ENCODE measurements at places on chromosomes 5 and 9.
A peak's percentile ranks its signal among the peaks of the same experiment; 100 is the strongest.

GRCh38 chr5:169626779-169627178, 10.3 kb upstream of the DOCK2 start:
- DNase-seq = no peak

DNA sequence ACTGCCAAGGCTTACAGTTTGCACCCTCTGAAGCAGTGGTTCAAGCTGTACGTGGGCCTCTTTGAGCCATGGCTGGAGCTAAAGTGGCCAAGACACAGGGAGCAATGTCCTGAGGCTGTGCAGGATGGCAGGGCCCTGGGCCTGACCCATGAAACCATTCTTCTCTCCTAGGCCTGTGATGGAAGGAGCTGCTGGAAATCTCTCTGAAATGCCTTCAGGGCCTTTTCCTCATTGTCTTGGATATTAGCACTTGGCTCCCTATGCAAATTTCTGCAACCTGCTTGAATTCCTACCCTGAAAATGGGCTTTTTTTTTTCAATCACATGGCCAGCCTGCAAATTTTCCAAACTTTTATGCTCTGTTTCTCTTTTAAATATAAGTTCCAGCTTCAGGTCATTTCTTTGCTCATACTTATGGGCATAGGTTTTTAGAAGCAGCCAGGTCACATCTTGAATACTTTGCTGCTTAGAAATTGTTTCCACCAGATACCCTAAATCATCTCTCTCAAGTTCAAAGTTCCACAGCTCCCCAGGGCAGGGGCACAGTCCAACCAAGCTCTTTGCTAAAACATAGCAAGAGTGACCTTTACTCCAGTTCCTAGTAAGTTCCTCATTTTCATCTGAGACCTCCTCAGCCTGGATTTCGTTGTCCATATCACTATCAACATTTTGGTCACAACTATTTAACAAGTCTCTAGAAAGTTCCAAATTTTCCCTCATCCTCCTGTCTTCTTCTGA, 138.3 kb downstream of the OSTF1 start:
- no peak for DNase-seq

- peak; percentile 71 for DNase-seq
Measured at GRCh38 chr9:85716031-85716877, 25.5 kb downstream of the AGTPBP1 start.

DNA sequence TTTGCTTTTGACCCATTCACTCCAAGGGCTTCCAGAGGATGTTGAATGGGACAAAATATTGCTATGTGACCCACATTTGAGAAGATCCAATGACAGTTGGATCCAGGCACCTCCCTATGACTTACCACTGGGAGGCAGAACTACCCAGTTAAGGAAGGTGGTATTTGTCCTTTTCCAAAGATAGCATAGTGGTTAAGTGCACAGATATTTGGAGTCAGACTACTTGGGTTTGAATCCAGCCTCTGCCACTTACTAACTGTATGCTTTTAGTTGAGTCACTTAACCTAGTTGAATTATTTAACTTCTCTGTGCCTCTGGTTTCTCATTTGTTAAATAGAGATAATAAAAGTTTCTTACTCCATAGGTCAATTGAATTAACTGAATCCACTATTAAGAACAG, 74.5 kb upstream of the PALM2AKAP2 start:
- DNase-seq = no peak

DNA sequence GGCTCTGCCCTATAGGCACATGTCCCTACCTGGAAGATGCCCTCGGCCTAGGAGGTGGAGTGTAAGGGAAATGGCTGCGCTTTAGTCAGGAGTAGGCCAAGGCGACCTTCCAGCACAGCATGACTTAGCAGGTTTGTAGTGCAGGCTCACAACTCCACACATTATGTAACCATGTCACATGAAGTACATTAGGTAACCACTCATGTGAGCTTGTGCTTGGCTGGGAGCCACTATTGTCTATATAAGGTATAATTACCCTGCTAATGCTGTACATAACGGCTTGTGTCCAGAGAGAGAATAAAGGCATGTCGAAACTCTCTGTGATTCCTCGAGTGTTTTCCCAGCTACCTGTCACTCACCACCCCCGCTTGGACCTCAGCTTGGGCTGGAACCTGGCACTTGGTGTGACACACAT, 74.9 kb downstream of the CAMK4 start:
- peak; percentile 11 for DNase-seq

- DNase-seq = no peak
Measured at GRCh38 chr9:128008171-128008570, 27.4 kb upstream of the EEIG1 start.

DNA sequence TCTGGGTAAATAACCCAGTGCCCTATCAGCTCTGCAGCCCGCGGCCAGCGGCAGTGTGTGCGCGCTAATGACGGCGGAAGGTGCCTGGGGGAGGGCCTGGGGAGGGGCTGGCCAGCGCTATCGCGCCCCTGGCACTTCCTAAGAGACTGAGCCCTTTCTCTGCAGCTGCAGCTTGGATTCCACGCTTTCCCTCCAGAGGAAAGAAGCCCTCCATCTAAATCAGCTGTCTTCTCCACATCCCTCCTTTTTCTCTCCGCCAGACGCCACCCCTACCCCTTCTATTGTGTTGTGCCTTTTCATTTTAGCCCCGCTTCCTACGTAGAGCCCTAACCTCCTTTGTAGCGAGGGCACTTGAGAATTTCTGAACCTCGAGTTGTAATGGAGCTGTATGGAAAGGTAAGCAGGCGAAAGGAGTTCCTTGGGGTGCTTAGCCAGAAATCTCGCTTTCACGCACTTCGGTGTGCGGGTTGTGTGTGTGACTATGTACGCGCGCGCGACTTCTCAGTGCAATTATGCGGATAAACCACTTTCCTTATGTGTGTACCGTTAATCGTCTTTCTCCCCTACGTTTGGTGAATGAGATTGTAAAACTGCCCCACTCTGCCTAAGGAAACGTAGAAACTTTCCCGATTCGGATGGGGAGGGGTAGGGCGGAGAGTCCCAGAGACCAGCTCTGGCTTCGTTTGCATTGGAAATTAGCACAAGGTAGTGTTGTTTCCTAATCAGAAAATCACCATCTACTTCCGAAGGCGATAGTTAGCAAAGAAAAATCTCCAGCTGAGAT, 664 bp upstream of the RAB3C start:
- DNase-seq = peak; percentile 42

DNA sequence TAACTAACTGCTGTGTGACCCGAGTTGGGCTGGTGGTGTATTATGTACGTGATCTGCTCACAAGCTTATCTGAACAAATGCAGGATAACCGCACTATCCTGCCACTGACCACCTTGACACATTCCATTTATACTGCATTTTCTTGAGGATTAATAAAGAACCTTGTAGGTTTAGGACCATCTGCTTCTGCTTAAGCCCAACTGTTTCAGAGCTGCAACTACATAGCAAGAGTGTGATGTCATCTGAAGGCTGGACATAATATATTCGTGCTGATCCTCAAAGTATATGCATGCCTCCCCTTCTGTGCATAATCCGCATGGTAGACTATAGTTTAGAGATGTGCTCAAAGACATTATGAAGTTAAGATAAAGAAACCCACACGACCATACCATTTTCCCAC, 435.9 kb downstream of the BNC2 start:
- no peak for DNase-seq

- no peak for DNase-seq
Measured at GRCh38 chr5:141879941-141880738, 1.9 kb upstream of the PCDH1 start.

DNA sequence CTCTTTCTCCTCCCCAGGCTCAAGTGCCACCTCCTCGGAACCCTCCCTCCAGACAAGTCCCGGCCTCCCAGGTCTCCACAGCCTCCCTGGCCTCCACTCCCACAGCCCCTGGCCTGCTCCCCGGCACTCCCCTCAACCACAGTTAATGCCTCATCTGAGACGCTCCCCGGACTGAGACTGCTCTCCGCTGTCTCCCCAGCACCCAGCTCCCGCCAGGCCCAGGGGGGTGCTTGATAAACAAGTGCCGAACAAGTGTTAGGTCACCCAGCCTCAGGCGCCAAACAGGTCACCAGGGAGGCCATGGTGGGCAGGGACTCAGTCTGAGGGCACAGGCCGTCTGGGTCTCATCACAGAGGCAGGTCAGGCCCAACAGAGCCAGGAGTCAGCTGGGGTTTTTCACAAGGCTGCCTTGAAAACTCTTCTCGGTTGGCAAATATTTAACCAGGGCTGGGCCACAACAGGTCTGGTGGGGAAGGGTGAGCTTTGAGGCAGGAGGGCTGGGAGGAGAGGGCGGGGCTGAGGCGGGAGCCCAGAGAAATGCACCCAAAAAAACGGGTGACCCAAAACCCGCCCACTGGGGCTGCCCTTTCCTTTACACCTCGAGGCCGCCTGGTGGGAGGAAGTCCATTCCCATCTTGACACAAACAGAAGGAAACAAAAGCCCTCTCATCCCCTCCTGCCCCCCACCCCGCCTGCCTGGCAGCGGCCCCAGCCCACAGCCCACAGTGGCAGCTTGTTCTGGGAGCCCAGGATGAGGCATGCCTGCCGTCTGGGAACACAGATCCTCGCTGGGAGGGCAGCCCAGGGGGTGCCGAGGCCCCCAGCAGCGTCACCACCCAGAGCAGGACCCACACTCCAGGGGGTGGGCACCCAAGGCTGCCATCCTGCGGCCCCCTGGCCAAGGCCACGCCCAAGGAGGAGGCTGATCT, 66.6 kb upstream of the STXBP1 start:
- DNase-seq = peak; percentile 77

DNA sequence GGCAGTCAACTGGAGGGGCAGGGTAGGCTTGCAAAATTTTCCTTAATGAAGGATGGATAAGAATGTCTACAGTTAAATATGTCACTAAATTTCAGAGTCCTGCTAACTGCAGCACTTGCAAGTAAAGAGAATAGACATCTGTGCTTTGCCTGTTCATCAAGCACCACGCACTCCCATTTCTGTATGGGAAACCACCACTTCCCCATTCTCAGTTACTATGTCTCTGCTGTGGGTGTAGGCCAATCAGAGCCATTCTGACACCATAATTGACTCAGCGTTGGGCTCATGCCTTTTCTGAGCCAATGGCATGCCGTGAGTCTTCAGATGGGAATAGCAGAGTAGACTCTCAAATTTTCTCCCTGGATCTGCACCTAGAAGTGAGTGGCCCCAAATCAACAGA, 247.5 kb downstream of the GABRB2 start:
- no peak for DNase-seq

DNA sequence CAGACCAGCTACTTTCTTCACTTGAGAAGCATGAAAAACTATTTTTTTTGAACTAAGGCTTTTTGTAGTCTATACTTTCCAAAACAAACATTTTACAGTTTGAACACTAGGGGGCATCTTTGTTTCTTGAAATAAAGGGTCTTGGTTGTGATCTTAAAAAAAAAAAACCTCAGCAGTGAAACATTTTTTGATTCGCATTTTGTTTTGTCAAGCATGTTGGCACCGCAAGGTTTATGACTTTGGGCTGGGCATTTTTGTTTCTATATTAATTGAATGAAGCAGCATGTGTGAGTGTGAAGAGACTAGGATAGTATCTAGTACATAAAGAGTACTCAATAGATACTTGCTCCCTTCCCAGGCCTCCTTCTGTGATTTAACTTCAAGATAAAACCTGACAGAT, 31.6 kb upstream of the ACOT12 start:
- DNase-seq = peak; percentile 85

DNA sequence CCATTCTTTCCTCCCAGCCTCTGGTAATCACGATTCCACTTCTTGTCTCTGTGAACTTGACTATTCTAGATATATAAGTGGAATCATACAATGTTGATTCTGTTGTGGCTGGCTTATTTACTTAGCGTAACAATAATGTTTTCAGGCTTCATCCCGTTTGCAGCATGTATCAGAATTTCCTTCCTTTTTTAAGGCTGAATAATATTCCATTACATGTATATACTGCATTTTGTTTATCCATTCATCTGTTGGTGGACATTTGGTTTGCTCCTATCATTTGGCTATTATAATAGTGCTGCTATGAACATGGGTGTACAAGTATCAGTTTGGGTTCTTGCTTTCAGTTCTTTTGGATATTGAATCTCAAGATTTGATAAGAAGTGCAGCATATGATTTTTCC, 239.7 kb upstream of the ZNF608 start:
- no peak for DNase-seq

GRCh38 chr9:85508616-85509015, 233.1 kb downstream of the AGTPBP1 start:
- no peak for DNase-seq

GRCh38 chr5:145218019-145218418, 617.1 kb downstream of the PRELID2 start:
- no peak for DNase-seq

DNA sequence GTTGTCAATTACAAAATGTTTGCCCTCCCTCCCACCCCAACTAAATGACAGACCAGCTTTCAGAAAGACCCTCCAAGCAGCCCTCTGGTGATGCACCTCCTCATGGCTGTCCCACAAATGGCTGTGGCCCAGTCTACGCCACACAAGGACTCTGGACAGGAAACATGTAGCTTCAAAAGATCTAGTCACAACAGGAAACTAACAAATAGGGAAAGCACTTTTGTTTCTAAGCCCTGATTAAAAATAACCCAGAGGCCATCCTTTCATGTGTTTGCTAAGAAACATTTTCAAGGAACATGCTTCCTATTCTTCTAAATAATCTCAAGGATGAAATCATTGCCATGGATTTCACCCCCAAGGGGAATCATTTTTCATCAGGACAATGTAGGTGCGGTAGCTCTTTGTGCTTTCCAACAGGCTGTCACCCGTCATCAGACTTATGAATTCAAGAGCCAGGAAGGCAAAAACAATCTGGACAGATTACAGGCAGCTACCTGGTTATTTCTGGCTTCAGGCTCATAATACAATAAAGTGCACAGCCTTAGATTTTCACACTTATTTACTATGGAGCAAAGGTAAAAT, 20.1 kb downstream of the PCSK1 start:
- DNase-seq = no peak

GRCh38 chr5:1212881-1213280, 11.5 kb downstream of the SLC6A19 start:
- no peak for DNase-seq

GRCh38 chr9:89277454-89277853, 33.5 kb upstream of the CKS2 start:
- no peak for DNase-seq

DNA sequence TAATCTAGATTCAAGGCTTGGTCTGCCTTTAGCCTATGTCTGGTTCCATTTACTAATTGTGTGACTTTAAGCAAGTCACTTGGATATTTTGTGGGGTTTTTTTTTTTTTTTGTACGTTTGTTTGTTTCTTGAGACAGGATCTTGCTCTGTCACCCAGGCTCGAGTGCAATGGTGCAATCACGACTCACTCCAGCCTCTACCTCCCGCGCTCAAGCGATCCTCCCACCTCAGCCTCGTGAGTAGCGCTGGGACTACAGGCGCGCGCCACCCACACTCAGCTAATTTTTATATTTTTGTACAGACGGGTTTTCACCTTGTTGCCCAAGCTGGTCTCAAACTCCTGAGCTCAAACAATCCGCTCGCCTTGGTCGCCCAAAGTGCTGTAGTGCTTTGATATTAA, 1.1 kb upstream of the PFDN1 start:
- DNase-seq = no peak

- DNase-seq = no peak
Measured at GRCh38 chr5:170632985-170633234, 129.1 kb downstream of the KCNIP1 start.

DNA sequence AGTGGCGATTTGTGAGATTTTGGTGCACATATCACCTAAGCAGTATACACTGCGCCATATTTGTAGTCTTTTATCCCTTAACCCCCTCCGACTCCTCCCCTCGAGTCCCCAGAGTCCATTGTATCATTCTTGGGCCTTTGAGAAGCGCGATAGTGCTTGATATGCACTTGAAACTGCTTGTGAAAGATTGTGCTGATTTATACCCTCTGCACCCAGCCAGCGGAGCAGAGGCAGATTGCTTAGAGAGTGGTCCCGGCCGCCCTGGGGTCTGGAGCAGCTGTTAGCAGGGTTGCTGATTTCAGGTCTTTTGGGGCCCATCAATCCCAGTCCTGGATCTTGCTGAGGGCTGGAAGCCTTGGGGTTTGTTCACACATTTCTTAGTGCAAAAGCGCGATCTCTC, 13.0 kb upstream of the FAM240B start:
- no peak for DNase-seq

All from hematopoietic multipotent progenitor cell treated with erythropoietin and hydrocortisone succinate and interleukin-3 and kit ligand, for 6 days (in vitro differentiated cells).